Stimulated activated CD4-positive, alpha-beta T cell treated with anti-CD3 and anti-CD28 coated beads, Interleukin-2, amount 100 ng/mL, for 48 hours (primary cell): ENCODE measurements at places on chromosomes 11 and 22.
A peak's percentile ranks its signal among the peaks of the same experiment; 100 is the strongest.

DNA sequence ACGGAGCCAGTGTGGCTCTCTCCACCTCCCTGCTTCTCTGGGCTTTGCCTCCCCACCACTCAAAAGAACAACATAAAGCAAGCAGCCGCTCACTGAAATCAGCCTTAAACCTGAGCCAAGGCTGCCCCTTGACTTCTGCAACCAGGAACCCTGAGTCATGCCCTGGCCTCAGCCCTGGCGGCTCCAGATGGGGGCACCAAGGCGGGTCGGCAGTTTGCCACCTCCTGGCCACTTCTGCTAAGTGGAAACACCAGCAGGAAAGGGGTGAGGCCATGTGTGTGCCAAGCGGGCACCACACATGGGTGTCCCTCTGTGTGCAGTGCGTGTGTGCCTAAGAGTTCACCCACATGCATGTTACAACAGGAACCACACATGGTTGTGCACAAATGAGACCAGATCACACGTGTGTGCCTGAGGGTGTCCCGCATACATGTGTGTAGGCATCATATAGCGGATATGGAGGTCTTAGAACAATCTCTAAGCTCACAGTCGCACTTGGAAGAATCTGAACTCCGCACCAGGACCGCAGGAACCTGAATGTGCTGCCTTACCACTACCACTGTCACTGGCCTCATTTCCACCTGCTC lies 221.2 kb downstream of the MN1 start:
- no peak for DNase-seq

DNA sequence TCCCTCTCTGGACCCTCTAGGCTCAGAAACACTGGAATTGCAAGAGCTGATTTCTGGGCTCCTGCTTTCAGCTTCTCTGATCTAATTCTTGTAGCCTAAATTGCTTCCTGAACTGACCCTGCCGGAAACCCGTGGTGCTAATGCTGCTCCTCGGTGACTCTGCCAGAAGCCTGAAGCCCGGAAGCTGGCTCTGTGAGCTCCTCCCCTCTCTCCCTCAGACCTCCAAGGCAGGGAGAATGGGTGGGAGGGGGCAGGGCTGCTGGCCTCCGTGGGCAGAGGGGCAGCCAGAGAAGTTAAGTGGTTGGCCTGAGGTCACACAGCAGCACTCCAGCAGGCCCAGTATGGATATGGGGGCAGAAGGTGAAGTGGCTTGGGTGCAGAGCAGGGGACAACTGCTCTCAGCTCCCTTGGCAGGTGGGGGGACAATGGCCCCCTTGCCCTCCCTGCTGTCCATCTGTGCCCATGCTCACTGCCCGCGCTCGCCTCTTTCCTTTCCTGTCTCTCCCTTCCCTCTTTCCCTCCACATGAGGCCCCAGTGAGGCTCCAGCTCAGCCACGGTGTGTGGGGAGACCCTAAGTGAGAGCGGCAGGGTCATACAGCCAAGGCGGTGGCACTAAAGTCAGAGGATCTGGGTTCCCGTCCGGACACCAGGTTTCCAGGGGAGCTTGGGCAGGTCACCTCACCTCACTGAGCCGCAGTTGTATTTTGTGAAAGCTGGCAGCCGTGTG lies 16.2 kb downstream of the CAPN5 start:
- DNase-seq, result no peak

DNA sequence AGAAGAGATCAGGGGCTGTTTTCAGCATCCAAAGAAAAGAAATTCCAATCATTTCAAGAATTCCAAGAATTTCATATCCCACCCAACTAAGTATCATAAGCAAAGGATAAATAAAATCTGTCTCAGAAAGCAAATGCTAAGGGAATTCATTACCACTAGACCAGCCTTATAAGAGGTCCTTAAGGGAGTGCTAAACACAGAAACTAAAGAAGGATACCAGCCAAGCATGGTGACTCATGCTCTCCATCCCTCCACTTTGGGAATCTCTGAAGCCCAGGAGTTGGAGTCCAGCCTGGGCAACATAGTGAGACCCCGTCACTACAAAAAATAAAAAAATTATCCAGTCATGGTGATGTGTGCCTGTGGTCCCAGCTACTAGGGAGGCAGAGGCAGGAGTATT lies 17.8 kb downstream of the FADD start:
- DNase-seq, result no peak

- DNase-seq, result no peak
These were observed 91.4 kb upstream of the TOP3B start for GRCh38 chr22:22073769-22074561.

DNA sequence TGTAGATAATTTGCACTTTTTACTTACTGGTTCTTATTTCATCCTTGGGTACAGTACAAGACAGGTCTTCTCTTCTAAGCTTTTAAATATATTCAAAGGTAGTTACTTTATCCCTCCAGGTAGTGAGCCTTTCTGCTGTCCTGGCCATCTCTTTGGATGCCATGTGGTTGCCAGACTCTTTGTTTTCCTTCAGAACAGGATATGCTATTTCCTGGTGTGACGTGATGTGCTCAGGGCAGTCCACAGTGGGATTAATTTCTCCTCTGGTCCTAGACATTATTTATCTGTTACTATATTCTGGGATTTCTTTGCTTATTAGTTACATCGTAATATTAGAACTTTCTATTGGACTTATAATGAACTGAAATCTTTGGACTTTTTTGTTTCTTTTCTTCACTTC lies 63.7 kb downstream of the PPP6R3 start:
- no peak for DNase-seq

DNA sequence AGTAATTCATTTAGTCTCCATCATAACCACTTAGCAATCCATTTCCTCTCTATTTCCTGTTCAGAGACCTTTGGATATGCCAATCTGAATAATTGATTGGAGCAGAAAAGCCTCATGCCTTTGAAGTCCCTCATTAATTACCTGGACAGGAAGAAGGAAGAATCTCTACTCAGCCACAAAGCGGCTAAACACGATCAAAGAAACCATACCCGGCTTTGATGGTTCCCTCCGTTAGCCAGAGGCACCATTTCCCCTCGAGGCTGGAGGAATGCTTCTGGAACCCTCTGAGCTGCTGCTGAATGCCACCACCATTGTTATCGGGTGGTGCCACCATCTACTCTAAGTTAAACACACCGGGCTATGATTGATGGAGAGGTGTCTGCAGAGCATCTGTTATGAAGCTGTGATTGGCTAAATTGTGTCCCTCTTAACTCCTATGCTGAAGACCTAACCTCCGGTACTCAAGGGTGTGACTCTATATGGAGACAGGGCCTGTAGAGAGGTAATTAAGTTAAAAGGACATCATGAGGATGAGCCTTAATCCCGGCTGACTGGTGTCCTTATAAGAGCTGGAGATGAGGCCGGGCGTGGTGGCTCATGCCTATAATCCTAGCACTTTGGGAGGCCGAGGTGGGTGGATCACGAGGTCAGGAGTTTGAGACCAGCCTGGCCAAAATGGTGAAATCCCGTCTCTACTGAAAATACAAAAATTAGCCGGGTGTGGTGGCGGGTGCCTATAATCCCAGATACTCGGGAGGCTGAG lies 168.6 kb downstream of the CTTN start:
- no peak for DNase-seq

- DNase-seq, result no peak
These were observed 88.7 kb downstream of the STIM1 start for GRCh38 chr11:3944198-3944597.

- no peak for DNase-seq
These were observed 145.7 kb upstream of the B3GAT1 start for GRCh38 chr11:134557571-134558257.

DNA sequence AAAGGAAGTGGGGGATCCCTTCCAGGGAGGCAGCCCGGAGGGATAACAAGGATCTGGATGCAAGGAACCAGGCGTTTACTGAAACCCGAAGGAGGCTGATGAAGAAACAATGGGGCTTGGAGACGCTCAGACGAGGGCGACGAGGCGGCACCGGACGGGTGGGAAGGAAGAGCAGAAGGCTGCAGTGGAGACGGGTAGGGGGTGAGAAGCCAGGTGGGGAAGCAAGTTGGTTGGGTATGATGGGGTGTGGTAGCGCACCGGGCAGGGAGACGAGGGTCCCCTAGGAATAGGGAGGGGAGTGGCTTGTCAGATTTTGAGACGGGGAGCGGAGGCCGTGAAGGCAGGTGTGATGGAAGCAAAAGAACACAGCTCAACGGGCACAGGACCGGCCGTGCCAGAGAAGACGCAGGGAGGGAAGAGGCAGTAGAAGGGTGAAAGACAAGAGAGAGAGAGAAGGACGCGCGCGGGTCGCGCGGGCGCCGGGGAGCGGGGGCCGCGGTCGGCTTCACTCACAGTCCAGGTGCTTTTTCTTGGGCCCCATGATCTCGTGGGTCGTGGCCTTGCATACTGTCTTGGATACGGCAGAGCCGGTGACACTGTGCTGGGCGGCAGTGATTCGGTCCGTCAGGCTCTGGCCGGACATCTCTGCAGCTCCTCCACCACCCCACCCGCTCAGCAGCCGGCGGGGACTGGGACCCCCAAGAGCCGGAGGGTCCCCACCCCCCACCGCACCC lies 579 bp downstream of the PICALM start:
- no peak for DNase-seq

DNA sequence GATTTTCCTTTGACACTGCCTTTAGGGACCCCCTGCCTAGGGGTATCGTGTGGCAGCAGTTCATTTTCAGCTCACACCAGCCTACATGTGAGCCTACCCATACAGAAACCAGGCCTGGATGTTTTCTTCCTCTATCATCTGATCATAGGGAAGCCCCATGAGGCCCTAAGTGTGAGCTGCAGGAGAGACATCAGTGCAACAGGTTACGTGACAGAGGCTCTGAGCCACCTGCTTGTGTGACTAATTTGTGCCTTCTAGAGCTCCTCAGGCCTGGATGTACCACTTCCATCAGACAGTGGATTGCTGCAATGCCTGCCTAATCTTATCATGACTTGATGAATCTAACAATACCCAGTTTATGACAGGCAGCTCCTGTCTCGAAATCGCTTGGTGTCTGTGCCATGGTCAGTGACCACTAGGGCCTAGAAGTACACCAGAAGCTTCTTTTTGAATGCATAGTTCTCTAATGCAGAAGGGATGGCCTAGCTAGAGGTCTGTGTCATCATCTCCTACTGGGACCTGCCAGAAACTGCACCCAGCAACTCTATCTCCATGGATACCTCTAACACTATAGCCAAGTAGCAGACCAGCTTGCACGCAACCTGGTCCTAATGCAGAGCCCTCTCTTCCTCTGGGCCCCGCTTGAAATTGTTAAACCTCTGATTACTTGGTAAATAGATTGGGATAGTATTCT lies 109.7 kb upstream of the CLPB start:
- no peak for DNase-seq

DNA sequence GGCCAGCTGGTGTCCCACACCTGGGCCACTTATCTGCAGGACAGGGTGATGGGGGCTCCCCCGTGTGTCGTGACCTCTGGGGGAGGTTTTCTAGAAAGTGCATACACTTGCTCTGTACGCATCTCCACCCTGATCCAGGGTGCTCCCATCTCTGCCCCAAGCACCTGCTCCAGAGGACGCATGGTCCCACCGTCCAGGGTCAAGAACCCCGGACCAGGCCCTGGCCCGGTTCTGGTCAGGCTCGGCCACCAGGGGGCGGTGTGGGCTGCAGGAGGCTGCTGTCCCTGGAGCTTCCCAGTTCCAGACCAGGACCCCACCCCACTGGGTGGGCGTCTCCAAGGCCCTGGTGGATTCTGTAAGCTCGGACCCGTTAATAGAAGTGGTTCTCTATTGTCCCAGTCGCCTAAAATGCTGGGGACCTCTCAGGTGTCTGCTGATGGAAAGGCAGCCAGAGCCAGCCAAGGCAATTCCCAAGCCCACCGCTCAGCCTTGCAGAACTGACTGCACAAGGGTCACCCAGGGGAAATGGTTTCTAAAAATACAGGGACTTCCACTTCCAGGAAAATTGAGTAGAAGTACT lies 34.7 kb upstream of the SEPTIN5 start:
- DNase-seq, result peak; percentile 33

GRCh38 chr22:42939941-42940653 lies 74.9 kb downstream of the PACSIN2 start:
- no peak for DNase-seq

GRCh38 chr11:11848891-11849746 lies 7.3 kb downstream of the USP47 start:
- peak; percentile 49 for DNase-seq

DNA sequence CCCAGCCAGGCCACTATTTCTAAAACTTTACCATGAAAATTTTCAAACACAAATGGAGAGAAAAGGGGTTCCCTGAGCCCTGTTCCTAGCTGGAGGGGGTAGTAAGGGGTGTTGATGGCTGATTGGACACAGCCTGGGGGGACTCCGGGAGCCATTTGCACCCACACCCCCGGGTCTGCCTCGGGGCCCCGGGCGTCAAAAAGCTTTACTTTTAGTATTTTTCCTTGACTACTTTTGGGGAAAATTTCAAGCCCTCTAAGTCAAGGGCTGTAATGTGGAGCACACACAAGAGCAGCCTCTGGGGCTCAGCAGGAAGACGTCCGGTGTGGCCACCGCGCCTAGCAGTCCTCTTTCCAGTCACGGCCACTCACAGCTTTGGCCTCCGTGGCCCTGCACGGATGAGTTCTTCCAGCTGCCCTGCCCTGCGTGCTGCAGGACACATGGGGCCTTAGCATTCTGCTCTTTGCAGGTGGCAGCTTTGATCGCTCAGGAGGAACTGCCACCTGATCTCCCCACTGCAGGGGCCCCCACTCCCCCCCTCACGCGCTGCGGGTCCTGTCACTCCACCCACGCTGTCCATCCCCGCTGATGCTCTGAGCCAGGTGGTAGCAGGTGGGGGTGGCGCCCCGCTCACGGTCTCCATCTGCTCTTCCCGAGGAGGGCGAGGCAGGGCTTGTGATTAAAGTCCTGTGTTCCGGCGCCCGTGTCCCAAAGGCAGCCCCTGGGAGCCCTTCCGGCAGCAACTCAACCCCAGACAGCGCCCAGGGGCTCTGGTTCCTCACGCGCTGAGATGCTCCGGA lies 14.4 kb downstream of the RNH1 start:
- no peak for DNase-seq

DNA sequence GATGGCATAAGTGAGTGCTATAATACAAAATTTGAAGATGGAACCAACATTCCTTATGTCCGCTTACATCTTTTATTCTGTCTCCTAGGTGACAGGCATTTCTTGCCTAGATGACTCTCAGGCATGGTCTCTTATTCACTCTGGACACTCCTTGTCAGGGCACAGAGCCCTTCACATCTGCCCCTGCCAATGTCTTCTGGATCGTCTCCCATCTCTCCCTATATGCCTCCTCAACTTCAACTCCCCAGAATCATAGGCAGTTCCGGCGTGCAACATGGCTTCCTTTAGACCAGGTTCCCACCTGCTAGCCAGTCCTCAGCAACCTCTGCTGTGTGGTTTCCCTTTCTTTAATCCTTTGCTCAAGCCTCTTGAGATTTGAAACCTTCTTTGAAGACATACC lies 300.9 kb downstream of the TENM4 start:
- no peak for DNase-seq

GRCh38 chr11:94558468-94558867 lies 8.7 kb upstream of the PIWIL4 start:
- DNase-seq, result no peak

- no peak for DNase-seq
These were observed 228.1 kb downstream of the BUD13 start for GRCh38 chr11:116544721-116545120.

GRCh38 chr11:26045082-26045481 lies 286.8 kb upstream of the ANO3 start:
- no peak for DNase-seq

- DNase-seq, result peak; percentile 82
These were observed 36.2 kb downstream of the TBC1D22A start for GRCh38 chr22:46798366-46799350.
